Neural progenitor cell (in vitro differentiated cells): ENCODE measurements at places on chromosomes 7 and 10. TPM values are rescaled to one million over a fixed set of nuclear protein-coding genes. Genes with fewer than 3 reads are reported as not detected.
A peak's percentile ranks its signal among the peaks of the same experiment; 100 is the strongest.

GRCh38 chr10:78248651-78249464 lies 215.2 kb downstream of the RPS24 start:
- no peak overlapping the region for H3K27ac ChIP-seq
- H3K27me3 ChIP-seq = no peaks in the 10 kb centered on the region
- DNase-seq = no peak
- no peaks in the 10 kb centered on the region for H3K36me3 ChIP-seq
- H3K4me3 ChIP-seq = no peak overlapping the region
- no peaks in the 10 kb centered on the region for H3K4me1 ChIP-seq

- H3K4me1 ChIP-seq = no peaks in the 10 kb centered on the region
- no peak overlapping the region for H3K27ac ChIP-seq
- DNase-seq = no peak
- no peaks in the 10 kb centered on the region for H3K36me3 ChIP-seq
- no peak overlapping the region for H3K4me3 ChIP-seq
Observed at GRCh38 chr10:87615856-87616255, 43.8 kb upstream of the PAPSS2 start.

Gene CTAGE6
- total RNA-seq = 0.07 TPM in 1 of 2 replicates, not detected in the other

DNA sequence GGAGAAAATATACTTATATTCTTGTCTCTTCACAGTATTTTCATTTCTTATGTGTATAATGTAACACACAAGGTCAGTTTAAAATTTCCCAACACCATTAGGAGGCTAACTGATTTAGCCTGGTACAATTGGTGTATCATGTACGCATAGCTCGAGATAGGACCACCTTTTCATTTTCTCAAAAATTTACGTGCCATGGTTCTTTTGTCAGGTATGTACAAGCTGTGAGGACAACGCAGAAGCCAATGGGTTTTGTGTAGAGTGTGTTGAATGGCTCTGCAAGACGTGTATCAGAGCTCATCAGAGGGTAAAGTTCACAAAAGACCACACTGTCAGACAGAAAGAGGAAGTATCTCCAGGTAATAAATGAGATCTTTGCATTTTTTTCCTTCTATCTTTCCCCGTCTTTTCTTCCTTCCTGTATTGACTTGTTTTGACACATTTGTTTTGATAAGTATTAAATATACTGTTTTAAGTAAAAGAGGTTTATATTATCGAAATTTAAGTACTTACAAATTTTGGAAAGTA lies 55.0 kb downstream of the TRIM24 start:
- H3K4me3 ChIP-seq = no peak overlapping the region
- H3K27me3 ChIP-seq = no peaks in the 10 kb centered on the region
- peak overlapping the region; percentile 57 for H3K27ac ChIP-seq

Gene C10orf143
- 1.1 and 1.6 TPM in 2 replicates for total RNA-seq

DNA sequence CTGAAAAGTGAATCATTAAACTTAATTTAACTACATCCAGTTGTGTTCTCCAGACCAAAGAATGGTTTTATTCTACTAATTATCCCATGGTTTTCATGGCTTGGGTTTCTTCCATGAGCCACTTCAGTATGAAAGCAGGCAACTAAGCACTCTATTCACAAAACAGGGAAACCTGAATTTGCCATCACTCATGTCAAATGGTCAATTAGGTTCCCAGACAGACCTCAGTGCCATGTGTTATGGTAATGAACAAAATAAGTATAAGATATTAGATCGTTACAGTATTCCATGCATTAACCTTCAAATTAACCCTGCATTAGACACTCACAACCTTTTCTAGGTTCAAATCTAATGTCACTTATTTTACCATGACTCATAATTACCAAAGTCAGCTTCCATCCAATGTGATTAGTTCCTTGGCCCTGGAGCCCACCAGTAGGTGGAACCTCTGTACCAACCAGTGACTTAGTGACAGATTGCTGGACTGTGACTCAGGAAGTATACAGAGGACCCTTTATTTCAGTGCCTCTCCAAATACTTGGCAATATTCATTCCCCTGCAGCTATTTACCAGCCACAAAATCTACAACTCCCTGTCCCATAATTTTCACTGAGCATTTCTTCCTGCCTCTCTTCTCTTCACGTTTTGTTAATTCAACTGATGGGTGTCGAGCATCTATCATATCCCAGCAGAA lies 1270.2 kb upstream of the SORCS1 start:
- peak; percentile 6 for DNase-seq
- no peak overlapping the region for H3K27ac ChIP-seq
- H3K36me3 ChIP-seq = no peaks in the 10 kb centered on the region
- H3K4me1 ChIP-seq = no peaks in the 10 kb centered on the region
